ENCODE measurements at places on chromosomes 11 and 22.

GRCh38 chr11:6812390-6813005 is 13.0 kb upstream of the OR6A2 start:
- DNase-seq, result peak; percentile 29

GRCh38 chr11:63916837-63917691 is at the start of gene RCOR2:
TSS of gene RCOR2 (minus strand) at chr11:63917164. CDS start at chr11:63916456, 708 bp downstream.
- DNase-seq, result peak; percentile 80

DNA sequence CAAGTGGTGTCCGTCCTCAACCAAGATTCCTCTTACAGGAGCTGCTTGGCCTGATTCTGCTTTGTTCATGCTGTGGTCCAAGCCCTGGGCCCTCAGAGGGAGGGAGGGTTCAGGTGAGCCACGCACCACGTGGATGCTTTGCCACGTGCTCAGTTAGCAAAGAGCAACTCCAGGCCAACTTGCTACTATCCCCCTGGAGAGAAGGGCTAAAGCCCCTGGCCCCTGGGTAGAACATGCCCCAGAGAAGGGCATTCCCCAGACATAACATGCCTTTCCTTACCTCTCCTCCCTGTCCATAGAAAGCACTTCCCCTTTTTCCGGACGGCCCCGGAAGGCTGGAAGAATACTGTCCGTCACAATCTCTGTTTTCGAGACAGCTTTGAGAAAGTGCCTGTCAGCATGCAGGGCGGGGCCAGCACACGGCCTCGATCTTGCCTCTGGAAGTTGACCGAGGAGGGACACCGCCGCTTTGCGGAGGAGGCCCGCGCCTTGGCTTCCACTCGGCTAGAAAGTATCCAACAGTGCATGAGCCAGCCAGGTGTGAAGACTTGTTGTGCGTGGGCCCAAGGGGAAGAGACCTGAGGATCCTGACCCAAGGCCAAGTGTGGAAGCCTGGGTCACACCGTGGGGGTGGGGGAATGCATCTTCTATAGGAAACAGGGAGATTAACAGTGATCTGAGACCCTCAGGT is 8.8 kb downstream of the FOXR1 start:
- peak; percentile 33 for DNase-seq

DNA sequence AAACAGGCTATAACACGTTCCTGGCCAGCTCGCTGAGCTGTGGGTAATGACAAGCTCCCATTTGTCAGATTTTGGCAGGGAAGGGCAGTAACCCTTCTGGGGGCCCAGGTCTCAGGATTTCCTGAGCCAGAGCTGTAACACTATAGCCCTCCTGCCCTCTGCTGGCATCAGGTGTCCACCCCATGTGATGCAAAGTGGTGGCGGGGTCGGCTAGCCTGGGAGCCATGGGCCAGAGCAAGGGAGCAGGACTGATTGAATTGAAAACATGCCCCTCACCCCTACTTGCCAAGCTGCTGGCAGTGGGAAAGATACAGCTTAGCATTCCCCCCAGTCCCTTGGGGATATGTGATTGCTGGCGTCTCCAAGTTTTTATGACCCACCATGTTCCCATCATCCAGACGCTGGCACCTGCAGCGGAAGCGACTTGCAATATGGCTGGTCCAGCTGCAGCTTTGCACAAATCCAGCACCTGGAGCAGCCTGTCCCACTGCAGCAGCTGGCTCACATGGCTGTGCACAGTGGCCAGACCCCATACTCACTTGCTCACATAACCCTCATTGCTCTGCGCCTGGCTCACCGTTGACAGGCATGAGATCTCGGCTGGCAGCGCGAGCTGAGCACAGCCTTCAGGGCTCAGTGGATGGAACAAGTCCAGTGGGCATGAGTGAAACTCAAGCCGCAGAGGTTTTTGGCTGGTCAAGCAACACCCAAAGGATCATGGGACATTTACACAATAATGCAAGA is 1147.8 kb downstream of the JRKL start:
- no peak for DNase-seq

DNA sequence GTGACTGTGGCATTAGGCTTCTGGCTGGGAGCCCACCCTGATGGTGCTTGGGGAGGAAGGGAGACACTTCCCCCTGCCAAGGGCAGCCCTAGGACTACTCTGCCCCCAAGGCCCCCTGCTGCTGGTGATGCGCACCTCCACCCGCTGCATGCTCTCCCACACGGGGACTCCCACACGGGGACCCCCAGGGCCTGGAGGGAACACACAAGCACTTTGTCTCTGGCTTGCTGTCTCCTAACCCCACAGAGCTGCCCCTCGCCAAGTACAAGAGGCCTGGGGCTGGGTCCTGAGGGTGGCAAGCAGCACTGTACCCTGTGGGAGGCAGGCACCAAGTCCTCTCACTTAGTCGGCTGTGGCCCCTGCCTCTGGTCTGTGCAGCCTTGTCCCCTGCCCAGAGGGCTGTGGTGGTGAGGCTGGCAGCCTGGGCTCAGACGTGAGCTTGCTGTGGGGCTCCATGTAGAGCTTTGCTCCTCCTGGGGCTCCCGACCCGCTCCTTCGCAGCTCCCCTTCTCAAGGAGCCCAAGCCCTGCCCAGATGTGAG is 7.9 kb downstream of the LRRC75B start:
- no peak for DNase-seq

DNA sequence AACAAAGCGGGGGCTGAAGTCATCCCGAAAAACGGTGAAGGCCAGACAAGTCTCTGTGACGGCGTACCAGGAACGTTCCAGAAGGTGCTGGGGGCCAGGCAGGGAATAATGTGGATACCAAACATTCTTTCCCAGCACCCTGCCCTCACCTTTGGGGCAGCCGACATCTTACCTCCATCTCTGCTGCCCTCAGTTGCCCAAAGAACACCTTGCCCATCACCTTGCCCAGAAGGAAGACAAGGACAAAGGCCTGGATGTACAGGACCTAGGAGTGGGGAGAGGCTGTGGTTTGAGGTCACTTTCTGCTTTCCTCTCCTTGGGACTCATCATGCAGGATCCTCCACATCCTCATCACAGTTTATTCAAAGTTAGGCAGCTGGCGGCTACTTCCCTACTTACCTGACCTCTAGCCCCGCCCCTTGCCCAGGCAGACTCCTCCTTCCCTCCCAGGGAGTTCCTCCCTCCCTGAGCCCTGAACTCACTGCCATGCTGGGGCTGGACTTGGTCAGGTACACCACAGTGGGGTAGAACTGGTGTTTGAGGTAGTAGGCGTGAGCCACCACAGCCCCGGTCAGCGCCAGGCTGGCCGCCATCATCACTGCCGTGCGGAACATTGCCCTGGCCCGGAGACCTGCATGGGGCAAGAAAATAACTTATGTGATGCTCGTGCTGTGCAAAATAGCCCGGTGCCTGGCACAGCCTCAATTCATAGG is 1.2 kb downstream of the SYVN1 start:
- peak; percentile 94 for DNase-seq

GRCh38 chr11:91199866-91200265 is 977.0 kb upstream of the CHORDC1 start:
- DNase-seq, result no peak
